Activated CD4-positive, alpha-beta T cell treated with anti-CD3 and anti-CD28 coated beads, Interleukin-2, amount 10 ng/mL, durations not matched to agents 24 days and 14 days (primary cell): ENCODE measurements at places on chromosomes 13 and 19.
A peak's percentile ranks its signal among the peaks of the same experiment; 100 is the strongest.

GRCh38 chr13:109768616-109769015 is 17.8 kb downstream of the IRS2 start:
- DNase-seq = no peak
- peaks cover 1% of the 10 kb centered on the region for H3K27me3 ChIP-seq
- H3K4me1 ChIP-seq = peaks cover 14% of the 10 kb centered on the region
- H3K27ac ChIP-seq = no peak overlapping the region
- H3K4me3 ChIP-seq = no peak overlapping the region

GRCh38 chr13:53010374-53011105 is 18.1 kb upstream of the OLFM4 start:
- no peak overlapping the region for H3K4me3 ChIP-seq
- H3K36me3 ChIP-seq = no peaks in the 10 kb centered on the region
- H3K27me3 ChIP-seq = no peaks in the 10 kb centered on the region
- DNase-seq = no peak
- H3K27ac ChIP-seq = no peak overlapping the region

DNA sequence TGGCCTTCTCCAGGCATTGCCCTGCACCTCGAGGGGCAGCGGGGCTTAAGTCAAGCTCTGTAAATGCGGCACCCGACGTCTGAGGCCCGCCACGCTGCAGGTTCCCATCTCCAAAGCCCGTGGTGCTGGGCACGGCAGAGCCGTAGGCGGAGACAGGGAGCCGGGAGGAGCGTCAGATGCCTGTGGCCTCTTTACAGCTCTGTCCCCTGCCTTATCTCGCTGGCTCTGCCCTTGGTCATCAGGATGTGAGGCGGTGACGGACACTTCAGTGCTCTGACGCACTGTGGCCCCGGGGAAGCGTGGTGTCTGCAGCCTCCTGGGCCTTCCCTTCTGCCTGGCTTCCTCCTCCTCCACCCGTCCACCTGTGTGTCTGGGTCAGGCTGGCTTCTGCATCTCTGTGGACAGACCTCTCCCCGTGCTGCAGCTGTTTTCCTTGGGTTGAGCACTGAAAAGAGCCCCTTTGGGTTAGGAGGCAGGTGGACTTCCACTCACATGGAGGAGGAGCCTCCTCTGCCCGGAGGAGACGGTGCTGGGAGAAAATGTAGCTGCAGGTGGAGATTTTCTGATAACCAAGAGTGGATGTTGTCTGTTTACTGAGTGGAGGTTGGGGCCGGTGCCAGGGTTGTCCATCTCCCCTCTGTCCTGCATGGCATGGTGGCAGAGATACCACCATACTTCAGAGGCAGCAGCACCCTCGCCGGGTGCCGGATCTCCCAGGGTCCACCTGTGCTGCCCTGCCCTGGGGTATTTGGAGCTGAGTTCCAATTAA is 14.6 kb downstream of the MCF2L start:
- H3K27ac ChIP-seq = no peak overlapping the region
- no peak for DNase-seq
- no peaks in the 10 kb centered on the region for H3K4me1 ChIP-seq
- H3K4me3 ChIP-seq = no peak overlapping the region
- no peaks in the 10 kb centered on the region for H3K36me3 ChIP-seq

GRCh38 chr19:27744926-27745768 is 1467.8 kb downstream of the UQCRFS1 start:
- DNase-seq = no peak
- no peaks in the 10 kb centered on the region for H3K36me3 ChIP-seq
- no peaks in the 10 kb centered on the region for H3K27me3 ChIP-seq
- no peaks in the 10 kb centered on the region for H3K4me1 ChIP-seq
- no peak overlapping the region for H3K4me3 ChIP-seq

- DNase-seq = peak; percentile 59
- H3K27ac ChIP-seq = no peak overlapping the region
- peaks cover 3% of the 10 kb centered on the region for H3K4me1 ChIP-seq
- peak overlapping the region; percentile 79 for H3K4me3 ChIP-seq
- H3K27me3 ChIP-seq = no peaks in the 10 kb centered on the region
These were observed 841 bp upstream of the ZNF223 start for GRCh38 chr19:44050740-44051649.

DNA sequence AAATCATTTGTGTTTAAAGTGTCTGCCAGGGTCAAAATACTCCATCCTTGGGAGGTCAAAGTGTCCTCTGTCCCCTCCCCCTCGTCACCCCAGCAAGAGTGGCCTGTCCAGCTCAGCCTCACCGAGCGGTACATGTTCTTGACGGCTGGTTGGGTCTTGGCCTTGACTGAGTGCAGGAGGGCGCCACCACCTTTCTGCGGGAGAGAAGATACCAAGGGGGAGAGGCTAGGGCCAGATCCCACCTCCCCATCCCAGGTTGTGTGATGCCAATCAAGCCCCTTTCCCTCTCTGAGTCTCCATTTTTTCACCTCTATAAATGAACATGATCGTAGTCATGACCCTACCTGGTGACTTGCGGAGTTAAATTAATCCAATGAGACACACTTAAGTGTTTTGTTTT is 6.1 kb downstream of the CRB3 start:
- no peak for DNase-seq
- no peak overlapping the region for H3K27ac ChIP-seq
- H3K36me3 ChIP-seq = peaks cover 39% of the 10 kb centered on the region
- H3K4me3 ChIP-seq = no peak overlapping the region
- no peaks in the 10 kb centered on the region for H3K4me1 ChIP-seq

- no peak overlapping the region for H3K27ac ChIP-seq
- no peaks in the 10 kb centered on the region for H3K4me1 ChIP-seq
- DNase-seq = no peak
- H3K27me3 ChIP-seq = no peaks in the 10 kb centered on the region
- no peak overlapping the region for H3K4me3 ChIP-seq
These were observed 167.2 kb upstream of the KLF12 start for GRCh38 chr13:74301258-74301935.

GRCh38 chr13:23618341-23618740 is 48.1 kb downstream of the TNFRSF19 start:
- H3K27ac ChIP-seq = no peak overlapping the region
- no peak for DNase-seq
- H3K27me3 ChIP-seq = peaks cover 20% of the 10 kb centered on the region
- H3K36me3 ChIP-seq = no peaks in the 10 kb centered on the region
- H3K4me3 ChIP-seq = no peak overlapping the region
- H3K4me1 ChIP-seq = no peaks in the 10 kb centered on the region

DNA sequence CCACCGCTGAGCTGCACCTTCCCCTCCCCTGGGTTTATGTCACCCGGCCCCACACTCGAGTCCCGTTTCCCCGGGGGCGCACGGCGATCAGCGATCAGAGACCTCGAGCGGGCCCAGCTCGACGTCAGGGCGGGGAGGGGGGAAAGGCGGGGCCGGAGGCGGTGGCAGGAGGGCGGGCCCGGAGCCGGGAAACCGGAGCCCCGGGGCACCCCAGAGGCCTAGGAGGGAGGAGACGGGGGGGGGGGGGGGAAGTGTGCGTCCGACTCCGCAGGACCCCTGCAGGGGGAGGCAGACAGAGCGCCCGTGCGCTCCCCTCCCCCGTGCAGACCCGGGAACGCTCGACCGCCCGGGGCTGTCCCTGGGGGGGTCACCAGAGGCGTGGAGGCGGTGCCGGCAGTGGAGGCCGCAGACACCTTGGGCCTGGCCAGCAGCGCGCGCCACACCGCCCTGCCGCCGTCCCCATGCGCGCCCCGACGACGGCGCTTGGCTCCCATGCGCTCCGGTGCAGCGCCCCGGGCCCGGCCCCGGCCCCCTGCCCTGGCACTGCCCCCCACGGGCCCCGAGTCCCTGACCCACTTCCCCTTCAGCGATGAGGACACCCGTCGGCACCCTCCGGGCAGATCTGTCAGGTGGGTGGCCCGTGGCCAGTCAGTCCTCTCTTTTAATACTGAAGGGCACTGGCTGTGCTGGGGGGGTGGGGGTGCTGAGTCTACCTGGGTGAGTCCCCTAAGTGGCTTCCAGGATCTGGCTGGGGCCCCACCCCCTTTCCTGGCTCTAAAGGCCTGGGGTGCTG is 11.8 kb downstream of the PDE4A start:
- peaks cover 36% of the 10 kb centered on the region for H3K36me3 ChIP-seq
- H3K27ac ChIP-seq = peak overlapping the region; percentile 90

DNA sequence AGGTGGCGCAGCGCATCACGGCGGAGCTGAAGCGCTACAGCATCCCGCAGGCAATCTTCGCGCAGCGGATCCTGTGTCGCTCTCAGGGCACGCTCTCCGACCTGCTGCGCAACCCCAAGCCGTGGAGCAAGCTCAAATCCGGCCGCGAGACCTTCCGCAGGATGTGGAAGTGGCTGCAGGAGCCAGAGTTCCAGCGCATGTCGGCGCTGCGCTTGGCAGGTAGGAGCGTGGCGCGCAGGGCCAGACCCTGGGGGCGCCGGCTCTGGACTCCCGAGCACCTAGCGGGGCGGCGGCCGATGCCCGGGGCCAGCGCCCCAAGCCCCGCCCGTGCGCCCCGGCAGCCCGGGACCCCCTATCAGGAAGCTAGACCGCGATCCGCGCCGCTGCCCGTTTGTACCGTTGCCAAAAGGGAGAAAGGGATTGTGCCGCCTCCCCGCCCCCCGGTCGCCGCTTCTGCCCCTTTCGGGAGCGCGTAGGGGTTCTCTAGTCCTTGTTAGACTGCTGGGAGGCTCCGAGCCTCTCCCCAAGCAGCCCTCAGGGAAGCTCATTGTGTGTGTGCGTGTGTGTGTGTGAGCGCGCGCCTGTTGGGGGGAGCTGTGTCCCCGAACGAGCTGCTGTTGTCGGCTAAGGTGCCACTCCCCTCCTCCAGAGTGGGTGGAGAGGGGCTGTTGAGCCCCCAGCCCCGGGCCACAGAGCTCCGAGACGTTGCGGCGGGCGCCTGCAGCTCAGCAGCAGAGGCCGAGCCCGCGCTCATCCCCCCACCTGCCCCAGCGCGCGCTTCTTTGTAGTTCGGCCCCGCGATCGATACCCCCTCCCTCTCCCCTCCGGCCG is 1.5 kb downstream of the ONECUT3 start:
- H3K4me1 ChIP-seq = peaks cover 2% of the 10 kb centered on the region
- peak; percentile 71 for DNase-seq
- H3K27me3 ChIP-seq = peaks cover 63% of the 10 kb centered on the region
- peaks cover 4% of the 10 kb centered on the region for H3K36me3 ChIP-seq

DNA sequence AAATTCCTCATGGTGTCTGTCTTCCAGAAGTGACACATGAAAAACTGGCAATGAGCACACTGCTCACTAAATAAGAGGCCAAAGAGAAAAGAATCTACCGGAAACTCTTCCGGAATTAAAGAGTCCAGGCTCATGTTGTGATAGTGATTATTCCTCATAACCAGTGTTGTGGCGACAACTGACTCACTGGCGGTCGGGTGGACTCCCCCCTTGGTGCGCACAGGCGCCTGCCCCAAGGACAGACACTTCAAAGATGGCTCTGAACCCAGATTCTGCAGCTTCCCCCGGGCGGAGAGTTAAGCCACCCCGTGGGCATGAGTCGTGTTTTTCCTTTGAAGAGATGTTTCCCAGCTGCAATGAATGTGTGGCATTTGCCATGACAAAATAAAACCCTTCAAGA is 10.3 kb downstream of the IL17D start:
- peaks cover 15% of the 10 kb centered on the region for H3K27me3 ChIP-seq
- H3K27ac ChIP-seq = no peak overlapping the region
- peaks cover 8% of the 10 kb centered on the region for H3K4me1 ChIP-seq
- H3K36me3 ChIP-seq = no peaks in the 10 kb centered on the region
- no peak for DNase-seq

DNA sequence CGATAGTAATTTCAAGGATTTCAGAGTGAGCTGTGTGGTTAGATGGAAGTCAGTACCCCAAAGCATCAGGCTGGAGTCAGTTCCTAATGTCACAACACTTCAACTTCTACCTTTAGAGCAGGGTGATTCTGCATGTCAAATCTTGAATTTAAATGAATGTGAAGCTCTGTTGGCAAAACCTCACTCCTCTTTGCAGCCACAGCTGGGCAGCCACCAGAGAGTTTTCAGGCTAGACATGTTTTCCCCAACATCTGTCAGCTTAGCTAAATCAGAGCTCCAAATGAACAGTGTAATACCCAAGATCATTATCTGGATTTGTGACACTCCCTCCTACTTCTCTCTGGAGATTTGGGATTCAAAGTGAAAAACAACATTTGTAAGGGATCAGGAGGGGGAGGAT is 33.7 kb upstream of the OLFM4 start:
- DNase-seq = no peak
- no peaks in the 10 kb centered on the region for H3K27me3 ChIP-seq
- H3K36me3 ChIP-seq = no peaks in the 10 kb centered on the region
- H3K4me1 ChIP-seq = no peaks in the 10 kb centered on the region
- H3K4me3 ChIP-seq = no peak overlapping the region
- no peak overlapping the region for H3K27ac ChIP-seq

GRCh38 chr13:98390086-98390715 is 186.7 kb downstream of the STK24 start:
- H3K4me3 ChIP-seq = no peak overlapping the region
- DNase-seq = no peak
- H3K4me1 ChIP-seq = no peaks in the 10 kb centered on the region
- H3K27me3 ChIP-seq = peaks cover 6% of the 10 kb centered on the region

GRCh38 chr19:19105365-19106055 is 32.8 kb downstream of the TMEM161A start:
- H3K4me1 ChIP-seq = no peaks in the 10 kb centered on the region
- H3K4me3 ChIP-seq = no peak overlapping the region
- peaks cover 2% of the 10 kb centered on the region for H3K27me3 ChIP-seq
- H3K36me3 ChIP-seq = peaks cover 2% of the 10 kb centered on the region

DNA sequence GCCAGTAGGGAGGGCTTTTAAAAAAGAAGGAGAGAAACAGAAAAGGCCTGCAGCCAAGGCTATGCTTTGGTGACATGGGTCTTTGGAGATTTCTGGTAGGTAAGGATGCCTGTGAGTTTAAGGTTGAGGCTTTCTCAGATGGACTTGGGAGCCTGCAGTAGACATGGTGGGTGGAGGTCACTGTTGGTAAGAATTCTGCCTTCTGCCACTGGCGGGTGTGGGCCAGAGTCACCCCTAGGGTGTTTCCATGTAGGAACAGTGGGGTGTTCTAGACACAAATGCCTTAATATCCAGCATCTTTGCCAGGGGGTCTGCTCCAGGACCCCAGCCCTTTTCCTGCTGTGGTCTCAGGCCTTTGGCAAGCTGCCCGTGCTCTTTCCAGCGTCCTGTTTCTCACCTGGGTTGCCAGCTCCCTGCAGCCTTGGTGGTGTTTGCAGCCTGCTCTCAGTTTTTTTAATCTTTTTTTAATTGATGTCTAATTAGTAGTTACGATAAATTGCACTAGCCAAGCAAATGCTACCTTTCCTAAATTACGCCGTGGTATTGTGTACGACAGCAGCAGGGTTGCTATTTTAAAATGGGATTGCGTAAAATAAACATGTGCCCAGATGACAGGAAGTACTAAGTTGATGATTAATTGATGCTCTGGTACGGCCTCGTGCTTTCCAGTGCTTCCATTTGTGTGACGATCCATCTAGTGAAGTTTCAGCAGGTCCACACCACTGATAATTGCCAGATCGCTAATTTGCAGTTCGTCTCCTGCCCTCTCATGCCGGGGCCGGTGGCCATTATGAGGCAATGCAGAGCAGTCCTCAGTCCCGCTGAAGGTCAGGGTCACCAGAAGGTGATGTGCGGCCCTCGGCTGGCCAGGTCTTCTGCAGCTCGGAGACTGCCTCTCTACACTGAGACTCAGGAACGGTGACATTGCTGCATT is 35.3 kb upstream of the NPAS1 start:
- H3K4me3 ChIP-seq = no peak overlapping the region
- H3K27me3 ChIP-seq = no peaks in the 10 kb centered on the region
- peaks cover 11% of the 10 kb centered on the region for H3K4me1 ChIP-seq
- peaks cover 4% of the 10 kb centered on the region for H3K36me3 ChIP-seq
